ENCODE measurements at places on chromosomes 2 and 18. TPM values are rescaled to one million over a fixed set of nuclear protein-coding genes. Genes with fewer than 3 reads are reported as not detected.

DNA sequence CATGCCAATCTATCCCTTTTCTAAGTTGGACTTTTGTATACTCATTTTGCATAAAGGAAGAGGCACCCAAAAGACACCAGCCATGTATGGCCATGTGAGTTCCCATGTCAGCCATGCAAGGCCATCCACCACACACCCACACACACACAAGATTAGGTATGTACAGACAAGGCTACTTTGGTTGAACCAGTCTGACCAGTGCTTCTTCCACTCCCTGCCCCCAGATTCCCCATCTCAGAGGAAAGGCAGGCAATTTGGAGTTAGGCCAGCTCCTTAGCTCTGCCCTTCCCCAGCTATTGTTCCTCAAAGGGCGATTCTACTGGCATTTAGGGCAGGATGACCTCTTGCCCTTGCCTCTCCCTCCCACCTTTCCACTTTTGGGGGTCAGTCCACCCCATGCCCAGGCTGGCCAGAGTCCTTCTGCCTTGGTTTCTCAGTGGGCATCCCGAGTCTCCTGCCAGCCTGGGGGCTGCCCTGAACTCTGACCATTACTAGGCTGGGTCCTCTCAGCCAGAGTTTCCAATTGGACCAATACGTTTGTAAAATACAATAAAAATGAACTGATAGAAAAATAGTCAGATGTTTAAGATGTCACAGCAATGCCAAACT is 101.1 kb downstream of the ZBTB7C start:
- DNase-seq = no peak

DNA sequence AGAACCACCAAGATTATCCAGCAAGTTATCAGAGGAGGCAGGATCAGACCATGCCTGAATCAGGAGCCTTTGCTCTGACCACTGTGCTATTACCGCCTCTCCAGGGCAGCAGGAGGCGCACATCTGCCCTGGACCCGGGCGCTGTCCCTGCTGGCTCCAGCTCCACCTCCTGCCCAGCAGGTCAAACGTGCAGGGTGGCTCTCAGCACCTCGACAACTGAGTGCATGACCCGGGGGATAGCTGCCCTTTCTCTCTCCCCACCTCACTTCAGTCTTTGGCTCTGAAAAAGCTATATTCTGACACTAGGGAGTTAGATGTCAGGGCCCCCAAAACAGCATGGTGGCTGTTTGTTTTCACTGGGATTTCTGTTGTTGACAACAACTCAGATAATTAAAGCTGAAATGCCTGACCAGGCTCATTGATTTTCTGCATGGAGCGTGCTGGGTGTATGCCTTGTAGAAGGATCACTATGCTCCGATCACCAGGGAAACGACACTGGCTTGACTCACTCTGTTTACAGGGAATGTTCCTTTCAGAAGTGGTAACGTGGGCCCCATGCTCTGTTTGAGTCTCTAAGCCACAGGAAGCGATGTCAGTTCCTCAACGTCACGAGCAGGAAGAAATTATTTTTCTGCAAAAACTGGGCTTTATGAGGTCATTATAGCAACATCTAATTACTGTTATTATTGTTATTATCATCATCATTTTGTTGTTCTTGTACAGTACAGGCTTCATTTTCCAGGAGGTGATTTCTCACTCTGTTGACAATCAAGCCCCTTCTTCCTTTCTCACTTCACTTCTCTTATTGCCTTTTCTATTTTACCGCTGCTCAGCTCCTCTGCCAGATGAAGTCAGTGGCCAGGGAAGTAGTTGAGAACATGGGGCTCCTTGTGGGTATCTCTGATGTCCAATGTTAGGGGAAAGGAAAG is 125.6 kb downstream of the PLB1 start:
- DNase-seq = peak; percentile 84

- DNase-seq = no peak
Observed at GRCh38 chr2:19350678-19351401, 7.6 kb downstream of the OSR1 start.

DNA sequence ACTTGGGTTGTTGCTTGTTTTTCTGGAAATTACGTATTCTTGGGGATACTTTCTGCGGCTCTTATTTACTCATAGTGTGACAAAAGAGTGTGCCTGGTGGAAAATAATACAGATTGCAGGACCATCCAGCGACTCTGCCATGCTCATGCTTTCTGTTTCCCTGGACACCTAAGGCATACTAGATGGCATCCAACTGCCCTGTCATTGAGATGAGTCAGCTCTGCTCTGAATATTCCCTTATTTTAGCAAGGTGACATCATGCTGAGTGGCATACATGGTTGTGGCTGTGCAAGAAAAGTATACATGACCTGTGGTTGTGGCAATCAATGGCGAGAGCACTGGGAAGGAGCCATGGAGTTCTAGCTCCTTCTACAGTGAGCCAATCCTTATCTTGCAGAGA is 471.0 kb downstream of the TMEM182 start:
- no peak for DNase-seq

DNA sequence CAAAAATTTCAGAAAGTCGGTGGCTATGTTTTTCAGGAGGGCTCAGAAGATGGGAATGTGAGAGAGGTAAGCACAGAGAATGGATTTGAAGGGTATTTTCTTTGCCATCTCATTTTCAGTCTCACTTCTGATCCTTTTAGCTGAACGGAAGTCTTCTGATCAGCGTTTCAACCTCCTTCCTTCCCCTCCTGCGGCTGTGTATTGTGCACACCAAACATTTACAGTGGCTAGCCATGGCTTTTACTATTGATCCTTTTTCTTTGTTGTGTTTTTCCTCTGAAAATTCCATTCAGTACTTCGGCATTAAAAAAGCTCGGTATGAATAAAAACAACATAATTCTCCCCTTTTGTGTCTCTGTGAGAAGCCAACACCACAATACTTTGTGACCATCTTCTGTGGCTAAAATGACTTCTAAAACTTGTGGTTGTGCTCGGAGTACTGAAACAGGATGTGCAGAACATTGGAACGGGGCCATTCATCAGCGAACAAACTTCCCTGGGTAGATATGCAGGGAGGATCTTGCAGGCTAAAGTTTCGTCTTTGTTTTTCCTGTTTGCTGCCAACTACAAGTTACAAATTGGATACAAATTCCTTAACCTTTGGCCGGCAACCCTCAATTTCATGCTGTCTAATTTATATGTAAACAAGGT is 260.8 kb upstream of the FAM98A start:
- no peak for DNase-seq

DNA sequence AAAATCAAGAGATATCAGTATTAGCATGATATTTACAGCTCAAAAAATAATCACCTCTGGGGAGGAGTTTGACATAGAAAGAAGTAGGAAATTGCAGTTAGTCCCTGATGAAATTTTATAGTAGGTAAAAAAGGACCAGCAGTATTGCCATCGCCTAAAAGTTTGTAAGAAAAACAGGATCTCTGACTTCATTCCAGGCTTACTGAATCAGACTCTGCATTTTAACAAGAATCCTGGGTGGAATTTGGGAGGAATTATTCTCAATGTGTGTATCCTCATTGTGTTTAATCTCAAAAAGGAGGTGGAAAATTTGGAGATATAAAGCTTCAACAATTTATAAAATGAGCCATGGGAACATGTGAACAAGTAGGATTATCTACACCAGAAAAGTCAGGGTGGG is 31.2 kb upstream of the STAT1 start:
- no peak for DNase-seq

DNA sequence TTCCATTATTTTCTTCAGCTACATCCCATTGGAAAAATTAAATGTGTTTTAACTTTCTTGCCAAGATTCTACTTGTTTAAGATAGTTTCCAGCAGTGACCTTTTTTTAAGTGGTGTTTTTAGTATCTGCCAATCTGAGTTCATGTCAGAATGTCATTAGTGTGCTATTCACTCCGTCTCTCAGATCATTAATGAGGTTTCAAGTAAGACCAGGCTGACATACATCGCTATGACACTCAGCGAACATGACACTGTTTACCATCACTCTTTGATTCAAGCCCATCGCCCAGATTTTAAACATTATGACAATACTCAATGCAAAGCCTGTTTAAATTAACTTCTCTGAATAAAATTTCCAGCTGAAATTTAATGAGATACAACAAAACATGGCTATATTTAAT is 272.0 kb upstream of the KYNU start:
- no peak for DNase-seq

DNA sequence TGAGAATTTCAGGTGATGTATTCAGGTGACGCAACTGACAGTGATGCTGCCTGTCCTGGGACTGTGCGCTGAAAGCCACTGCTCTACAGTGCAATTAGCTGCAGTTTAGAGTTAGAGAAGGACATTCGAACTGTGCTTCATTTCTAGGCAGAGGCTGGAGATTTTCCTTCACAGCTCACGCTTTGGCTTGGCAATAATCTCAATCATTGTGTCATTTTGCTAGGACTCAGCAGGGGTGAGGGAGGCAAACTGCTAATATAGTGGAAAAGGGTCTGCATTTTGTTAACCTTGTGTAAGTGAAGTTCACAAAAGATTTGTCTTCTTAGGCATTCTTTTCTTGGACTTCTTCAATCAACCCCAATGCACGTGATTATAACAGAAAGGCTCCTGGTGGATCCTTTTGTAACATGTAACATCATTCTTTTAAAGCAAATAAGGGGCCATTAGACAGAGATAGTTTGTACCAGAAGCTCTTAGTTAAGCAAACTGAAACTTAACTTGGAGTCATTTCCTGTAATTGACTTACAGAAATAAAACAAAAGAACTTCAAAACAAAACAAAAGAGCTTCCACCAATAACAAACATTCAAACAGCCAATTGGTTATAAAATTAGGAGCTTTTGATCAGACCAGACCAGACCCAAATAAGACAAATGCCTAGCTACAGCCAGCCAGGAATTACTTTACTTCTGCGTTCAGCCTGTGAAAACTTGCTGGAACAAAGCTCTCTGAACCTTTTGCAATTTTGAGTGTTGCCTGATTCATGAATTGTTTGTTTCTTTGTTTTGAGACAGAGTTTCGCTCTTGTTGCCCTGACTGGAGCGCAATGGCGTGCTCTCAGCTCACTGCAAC is 1376.3 kb upstream of the CELF4 start:
- DNase-seq = no peak

DNA sequence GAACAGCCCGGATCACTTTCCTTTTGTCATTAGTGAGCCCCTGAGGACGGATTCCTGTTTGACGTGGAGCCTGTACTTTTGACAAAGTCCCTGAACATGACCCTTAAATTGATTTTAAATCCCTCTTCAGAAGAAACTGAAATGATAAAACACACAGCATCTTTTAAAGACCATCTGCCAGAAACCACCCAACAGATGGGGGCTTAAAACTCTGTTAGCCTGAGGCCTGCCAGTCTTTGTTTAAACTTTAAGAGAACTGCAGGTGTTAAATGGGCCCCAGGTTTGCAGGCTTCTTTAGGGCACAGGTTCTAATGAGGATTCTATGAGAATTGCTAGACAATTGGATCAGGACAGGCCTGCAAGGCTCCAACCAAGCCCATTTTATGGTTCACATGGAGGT is 177.9 kb downstream of the ALK start:
- DNase-seq = no peak

- DNase-seq = no peak
Observed at GRCh38 chr2:2765839-2766495, 434.9 kb upstream of the MYT1L start.

DNA sequence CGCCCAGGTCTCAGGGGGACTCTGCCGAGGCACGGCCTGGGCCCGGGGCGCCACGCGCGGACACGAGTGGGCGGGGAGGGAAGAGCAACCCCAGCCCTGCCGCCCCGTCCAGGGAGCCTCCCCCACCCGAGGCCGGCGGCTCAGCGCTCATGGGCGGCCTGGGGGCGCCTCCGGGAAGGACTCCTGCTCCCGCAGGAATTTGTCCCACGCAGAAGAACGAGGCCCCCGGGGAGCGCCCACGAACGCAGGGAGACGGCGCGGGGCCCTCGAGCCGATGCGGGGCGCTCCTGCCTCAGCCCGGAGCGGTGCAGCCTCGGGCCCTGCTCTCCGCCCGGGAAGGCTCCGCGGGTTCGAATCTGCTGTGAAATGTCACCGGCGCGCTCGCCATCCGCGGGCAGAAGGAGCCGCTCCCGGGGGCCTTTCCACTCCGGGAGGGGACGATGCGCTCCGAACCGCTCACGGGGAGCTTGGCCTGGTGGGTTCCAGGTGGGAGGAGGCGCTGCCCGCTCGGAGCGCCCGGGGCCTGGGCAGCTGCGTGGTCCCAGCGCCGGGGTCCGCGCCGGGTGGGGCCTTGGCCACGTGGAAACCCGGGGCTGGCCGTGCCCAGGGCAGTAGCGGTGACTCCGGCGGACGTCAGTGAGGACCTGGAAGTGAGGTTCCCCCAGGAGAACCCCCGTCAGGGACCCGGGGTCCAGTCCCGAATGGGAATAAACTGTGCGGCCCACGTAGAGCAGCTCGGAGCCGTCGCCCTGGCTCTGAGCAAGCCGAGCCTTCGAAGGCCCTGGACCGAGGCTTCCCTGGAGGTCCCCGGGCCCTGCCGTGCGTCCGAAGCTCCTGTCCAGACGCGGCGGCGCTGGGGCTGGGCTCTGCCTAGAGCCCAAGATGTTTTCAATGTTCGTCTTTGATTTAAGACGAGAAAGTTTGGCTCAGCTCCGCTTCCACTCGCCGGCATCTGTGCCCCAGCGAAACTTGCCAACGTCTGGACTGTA is 41.4 kb upstream of the CTDP1 start:
- DNase-seq = no peak

GRCh38 chr2:213733893-213734292 is 449.6 kb downstream of the SPAG16 start:
- DNase-seq = no peak

GRCh38 chr2:187105218-187105617 is 256.2 kb upstream of the ZSWIM2 start:
- no peak for DNase-seq

GRCh38 chr2:179429597-179429996 is 165.0 kb upstream of the SESTD1 start:
- no peak for DNase-seq

GRCh38 chr18:74774486-74774885 is 176.8 kb downstream of the ZNF407 start:
- no peak for DNase-seq

DNA sequence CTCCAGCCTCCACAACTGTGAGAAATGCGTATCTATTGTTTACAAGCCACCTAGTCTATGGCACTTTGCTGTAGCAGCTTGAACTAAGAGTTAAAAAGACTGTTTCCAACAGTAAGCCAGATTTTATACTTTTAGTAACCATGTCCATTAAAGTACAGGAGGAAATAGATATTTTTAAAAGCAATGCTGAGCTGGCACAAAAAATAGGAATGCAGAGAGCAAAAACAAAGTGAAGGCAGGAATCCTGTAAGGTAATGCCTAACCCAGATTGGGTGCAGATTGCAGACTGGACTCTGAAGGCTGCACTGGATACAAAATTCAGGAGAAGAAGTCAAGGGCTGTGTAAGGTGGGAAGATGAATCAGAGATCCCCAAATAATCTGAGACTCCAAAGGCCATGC is 55.5 kb downstream of the SH3YL1 start:
- no peak for DNase-seq

- no peak for DNase-seq
Observed at GRCh38 chr2:106165029-106165428, 29.1 kb downstream of the UXS1 start.

The PCARE gene
- polyA plus RNA-seq = 0.01 TPM

The RAPGEF4 gene
- polyA plus RNA-seq = 9.4 TPM

The TXNL4A gene
- polyA plus RNA-seq = 74.9 TPM

The MGAT4A gene
- 37.5 TPM for polyA plus RNA-seq

The SERTAD2 gene
- 19.7 TPM for polyA plus RNA-seq

The SERPINB5 gene
- polyA plus RNA-seq = 0.16 TPM

The SLC30A3 gene
- 0.57 TPM for polyA plus RNA-seq

All from large intestine (tissue), 12 donors.